ENCODE measurements at places on chromosomes 4 and X.
A peak's percentile ranks its signal among the peaks of the same experiment; 100 is the strongest.

DNA sequence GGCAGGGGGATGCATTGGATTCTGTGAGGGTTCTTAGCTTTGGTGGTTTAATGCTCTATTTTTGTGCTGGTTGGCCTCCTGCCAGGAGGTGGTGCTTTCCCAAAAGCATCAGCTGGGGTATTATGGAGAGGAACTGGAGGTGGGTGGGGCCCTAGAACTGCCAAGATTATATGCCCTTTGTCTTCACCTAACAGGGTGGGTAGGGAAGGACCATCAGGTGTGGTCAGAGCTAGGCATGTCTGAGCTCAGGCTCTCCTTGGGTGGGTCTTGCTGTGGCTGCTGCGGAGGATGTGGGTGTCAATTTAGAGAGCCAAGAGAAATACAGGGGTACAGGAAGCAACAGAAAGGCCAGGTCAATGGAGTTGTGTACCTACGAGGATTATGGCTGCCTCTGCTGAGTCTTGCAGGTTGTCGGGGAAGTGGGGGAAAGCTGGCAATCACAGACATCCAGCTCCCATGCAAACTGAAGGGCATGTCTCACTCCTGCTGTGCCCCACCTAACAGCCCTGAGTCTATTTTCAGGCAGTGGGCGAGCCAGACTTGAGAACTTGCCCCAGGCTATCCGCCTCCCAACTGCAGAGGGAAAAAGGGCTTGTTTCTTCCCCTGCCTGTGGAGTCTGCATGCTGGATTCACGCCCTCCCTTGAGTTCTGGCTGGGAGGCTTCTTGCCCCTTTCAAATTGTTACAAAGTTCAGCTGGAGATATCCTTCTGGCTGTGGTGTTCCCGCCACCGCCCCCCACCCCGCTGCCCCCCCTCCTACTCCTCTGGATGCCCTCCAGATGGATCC is 212.0 kb downstream of the COMMD8 start:
- DNase-seq: no peak

DNA sequence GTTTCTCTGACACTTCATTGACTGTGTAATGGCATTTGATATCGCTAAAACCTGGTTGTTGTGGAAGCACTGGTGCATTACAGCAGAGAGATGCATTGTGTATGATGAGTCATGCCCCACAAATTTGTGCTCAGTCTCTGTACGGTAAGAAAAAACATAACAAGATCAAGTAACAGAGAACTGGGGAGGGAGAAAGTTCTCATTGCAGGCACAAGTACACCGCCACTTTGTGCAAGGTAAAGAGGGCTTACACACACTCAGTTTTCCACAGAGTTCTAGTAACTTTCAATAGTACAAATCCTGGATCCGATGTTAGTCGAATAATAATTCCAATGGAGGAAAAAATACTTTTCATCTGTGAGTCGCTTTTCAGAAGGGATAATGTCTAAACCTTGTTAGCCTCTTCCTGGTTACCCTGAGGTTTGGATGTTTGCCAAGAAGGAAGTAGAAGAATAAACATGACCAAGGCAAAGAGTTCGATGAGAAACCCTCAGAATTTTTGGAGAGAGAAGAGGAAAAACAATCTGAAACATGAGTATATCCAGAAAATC is 512.5 kb upstream of the SLIT2 start:
- DNase-seq: no peak

- no peak for DNase-seq
Measured at GRCh38 chr4:36492041-36492440, 210.6 kb downstream of the DTHD1 start.

GRCh38 chr4:102694791-102695190 is 66.0 kb downstream of the MANBA start:
- DNase-seq: no peak

DNA sequence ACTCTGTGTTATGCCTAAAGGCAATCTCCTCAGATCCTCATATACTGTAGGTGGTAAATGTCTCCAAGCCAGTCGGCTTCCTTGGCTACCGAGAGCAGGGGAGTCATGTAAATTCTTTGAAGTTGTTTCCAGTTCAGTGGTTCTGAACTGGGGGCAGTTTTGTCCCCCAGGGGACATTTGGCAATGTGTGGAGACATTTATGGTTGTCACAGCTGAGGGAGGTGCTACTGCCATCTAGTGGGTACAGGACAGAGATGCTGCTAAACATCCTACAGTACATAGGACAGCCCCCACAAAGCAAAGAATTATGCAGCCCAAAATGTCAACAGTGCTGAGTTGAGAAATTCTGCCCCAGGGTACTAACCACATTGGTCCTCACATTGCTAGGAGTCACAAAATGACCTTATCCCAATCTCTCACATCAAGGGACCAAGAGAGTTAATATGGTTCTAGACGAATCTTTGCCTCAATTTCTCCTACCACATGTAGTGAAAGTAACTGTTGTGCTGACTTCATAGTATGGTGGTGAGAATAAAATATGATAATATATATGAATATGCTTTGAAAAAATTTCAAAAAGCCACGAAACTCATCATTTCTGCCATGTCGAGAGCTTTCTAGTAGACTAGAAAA is 104.4 kb upstream of the ARHGAP24 start:
- peak; percentile 3 for DNase-seq

Measured in activated CD4-positive, alpha-beta T cell treated with anti-CD3 and anti-CD28 coated beads, Interleukin-2, amount 50 U/mL, for 48 hours (primary cell).